SJSA1 (cell line): ENCODE measurements at places on chromosomes 2 and 18. TPM values are rescaled to one million over a fixed set of nuclear protein-coding genes. Genes with fewer than 3 reads are reported as not detected.
A peak's percentile ranks its signal among the peaks of the same experiment; 100 is the strongest.

DNA sequence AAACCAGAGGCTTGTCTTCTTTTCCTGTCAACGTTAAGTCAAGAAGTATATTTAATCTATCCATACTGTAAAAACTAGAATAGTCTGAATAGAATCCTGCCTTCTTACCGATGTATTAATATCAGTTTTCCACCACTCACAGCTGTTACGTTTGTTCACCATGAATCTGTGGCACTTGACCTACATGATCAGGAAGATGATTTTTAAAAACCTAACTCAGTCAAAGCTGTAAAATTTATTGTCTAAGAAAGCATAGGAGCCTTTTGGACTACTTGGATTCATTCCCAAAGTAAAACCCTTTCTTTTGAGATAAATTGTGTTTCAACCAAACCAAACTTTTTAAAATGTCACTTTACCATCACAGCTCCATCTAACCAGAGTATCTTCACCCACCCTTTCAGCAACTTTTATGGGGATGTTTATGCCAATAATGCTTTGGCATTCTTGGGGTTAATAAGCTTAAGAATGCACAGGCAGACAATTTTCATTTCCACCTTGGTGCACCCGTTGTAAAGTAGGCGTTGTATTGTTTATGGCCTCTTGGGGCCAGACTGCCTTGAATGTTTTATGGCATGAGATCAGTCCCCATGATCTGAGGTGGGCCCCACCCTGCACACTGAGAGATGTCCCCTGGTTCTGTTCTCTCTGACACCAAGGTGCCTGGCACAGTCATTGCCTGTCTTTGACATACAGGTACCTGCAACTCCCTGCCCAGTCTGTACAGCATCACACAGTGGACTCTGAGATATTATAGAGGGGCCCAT is 176.2 kb upstream of the EPAS1 start:
- no peak for DNase-seq
- no peak overlapping the region for H3K4me3 ChIP-seq
- H3K27ac ChIP-seq = no peak overlapping the region
- H3K27me3 ChIP-seq = no peaks in the 10 kb centered on the region
- H3K36me3 ChIP-seq = peaks cover 16% of the 10 kb centered on the region

GRCh38 chr2:72999729-73000725 is 71.5 kb downstream of the SFXN5 start:
- H3K4me1 ChIP-seq = peaks cover 20% of the 10 kb centered on the region
- 0 out of 2 replicates have a peak, but pooled peaks cover 5% of the 10 kb centered on the region for H3K36me3 ChIP-seq
- DNase-seq = peak; percentile 83
- no peak overlapping the region for H3K4me3 ChIP-seq
- no peaks in the 10 kb centered on the region for H3K27me3 ChIP-seq

The SERPINB4 gene
- 0.26 TPM in 1 of 2 replicates, not detected in the other for total RNA-seq

The ST3GAL5 gene
- total RNA-seq = 84.5 and 89.7 TPM in 2 replicates

DNA sequence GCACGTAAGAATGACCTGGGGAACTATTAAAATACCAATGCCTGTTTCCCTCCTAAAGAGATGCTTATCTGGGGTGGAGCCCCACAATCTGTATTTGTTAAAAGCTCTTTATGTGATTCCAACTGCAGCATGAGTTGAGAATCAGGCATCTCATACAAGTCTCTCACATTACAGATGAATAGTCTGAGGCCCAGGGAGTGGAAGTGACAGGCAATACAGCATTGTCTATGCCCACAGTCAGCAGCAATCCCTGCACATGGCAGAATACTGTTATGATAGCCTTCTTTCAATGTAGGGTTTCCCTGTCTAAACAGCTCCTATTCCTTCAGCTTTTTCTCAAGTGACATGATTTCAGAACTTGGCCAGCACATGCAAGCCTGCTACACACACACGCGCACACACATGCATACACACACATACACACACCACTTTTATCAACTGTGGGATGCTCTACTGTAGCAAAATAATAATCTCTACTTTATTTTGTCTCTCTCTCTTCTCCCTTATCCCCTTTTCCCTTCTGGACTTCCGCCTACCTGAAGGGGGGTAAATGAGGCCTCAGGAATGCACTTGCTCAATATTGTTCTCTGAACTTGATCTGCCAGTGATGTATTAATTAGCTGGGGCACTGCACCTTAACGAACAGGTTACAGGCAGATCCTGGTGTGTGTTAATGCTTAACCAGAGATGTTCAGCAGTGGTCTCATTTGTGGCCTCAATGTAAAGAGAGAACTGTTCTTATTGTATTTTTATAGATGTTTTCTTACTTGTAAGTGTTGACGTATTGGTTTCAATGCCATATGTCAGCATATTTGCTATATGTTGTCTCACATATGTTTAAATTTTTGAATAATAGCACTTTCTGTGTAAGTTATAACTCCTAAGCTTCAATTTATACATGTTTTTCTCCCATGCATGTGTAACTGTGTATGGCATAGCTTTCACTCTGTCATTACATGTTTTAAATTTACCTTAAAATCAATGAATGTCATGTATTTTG is 116.0 kb downstream of the SETBP1 start:
- no peak for DNase-seq
- H3K27ac ChIP-seq = no peak overlapping the region
- peaks cover 45% of the 10 kb centered on the region for H3K4me1 ChIP-seq

The SLC8A1 gene
- 17.6 and 20.1 TPM in 2 replicates for total RNA-seq

- DNase-seq = no peak
- no peaks in the 10 kb centered on the region for H3K36me3 ChIP-seq
- H3K4me1 ChIP-seq = no peaks in the 10 kb centered on the region
- H3K27me3 ChIP-seq = no peaks in the 10 kb centered on the region
- H3K27ac ChIP-seq = no peak overlapping the region
- H3K4me3 ChIP-seq = no peak overlapping the region
Measured at GRCh38 chr2:66771359-66771976, 336.5 kb downstream of the MEIS1 start.

The GKN2 gene
- total RNA-seq = not detected in 2 replicates

GRCh38 chr2:18309627-18310026 is 250.8 kb downstream of the RDH14 start:
- no peak overlapping the region for H3K4me3 ChIP-seq
- no peaks in the 10 kb centered on the region for H3K27me3 ChIP-seq
- no peaks in the 10 kb centered on the region for H3K36me3 ChIP-seq
- peaks cover 31% of the 10 kb centered on the region for H3K4me1 ChIP-seq
- DNase-seq = no peak
- H3K27ac ChIP-seq = no peak overlapping the region

The APLF gene
- total RNA-seq = 1.2 and 1.8 TPM in 2 replicates

GRCh38 chr2:53744395-53745065 is 23.1 kb upstream of the CHAC2 start:
- H3K36me3 ChIP-seq = peaks cover 17% of the 10 kb centered on the region
- no peak for DNase-seq
- no peak overlapping the region for H3K4me3 ChIP-seq
- peaks cover 12% of the 10 kb centered on the region for H3K4me1 ChIP-seq

- H3K4me1 ChIP-seq = no peaks in the 10 kb centered on the region
- no peak overlapping the region for H3K4me3 ChIP-seq
Measured at GRCh38 chr18:63559567-63560491, 17.7 kb downstream of the SERPINB12 start.

- H3K27ac ChIP-seq = no peak overlapping the region
- no peak for DNase-seq
- no peaks in the 10 kb centered on the region for H3K36me3 ChIP-seq
- no peak overlapping the region for H3K4me3 ChIP-seq
Measured at GRCh38 chr18:12253663-12254135, 462 bp upstream of the CIDEA start.

- no peaks in the 10 kb centered on the region for H3K27me3 ChIP-seq
- no peak overlapping the region for H3K27ac ChIP-seq
- DNase-seq = no peak
- no peak overlapping the region for H3K4me3 ChIP-seq
- 0 out of 2 replicates have a peak, but pooled peaks cover 2% of the 10 kb centered on the region for H3K4me1 ChIP-seq
Measured at GRCh38 chr2:152825834-152826233, 107.4 kb downstream of the ARL6IP6 start.

- no peaks in the 10 kb centered on the region for H3K36me3 ChIP-seq
- H3K27me3 ChIP-seq = no peaks in the 10 kb centered on the region
- no peaks in the 10 kb centered on the region for H3K4me1 ChIP-seq
- DNase-seq = no peak
- H3K27ac ChIP-seq = no peak overlapping the region
Measured at GRCh38 chr2:25030702-25031101, 11.2 kb upstream of the EFR3B start.

The CPO gene
- not detected in 2 replicates for total RNA-seq

GRCh38 chr2:174334278-174334715 is 457 bp upstream of the SP9 start:
- H3K27ac ChIP-seq = no peak overlapping the region
- no peak overlapping the region for H3K4me3 ChIP-seq
- no peaks in the 10 kb centered on the region for H3K27me3 ChIP-seq
- no peaks in the 10 kb centered on the region for H3K36me3 ChIP-seq

The SFT2D3 gene
- 11.2 and 11.4 TPM in 2 replicates for total RNA-seq

The KLHL30 gene
- 0.50 and 1.5 TPM in 2 replicates for total RNA-seq

DNA sequence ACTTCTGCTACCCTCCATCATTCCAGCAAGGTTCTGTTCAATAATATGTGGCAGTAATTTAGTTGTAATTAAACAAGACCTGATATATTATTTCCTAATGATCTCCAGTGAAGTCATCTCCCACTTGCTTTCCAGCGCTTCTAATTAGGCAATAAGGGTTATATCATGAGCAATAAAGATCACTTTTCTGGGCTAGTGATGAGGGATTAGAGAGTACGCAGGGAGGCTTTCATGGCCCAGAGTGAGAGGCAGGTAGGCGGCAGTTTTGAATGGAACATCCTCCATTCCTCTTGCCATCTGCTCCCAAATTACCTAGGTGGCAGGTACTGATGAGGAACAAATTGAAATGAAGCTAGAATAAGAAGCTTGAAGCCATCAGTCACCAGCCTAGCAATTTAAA is 358.1 kb upstream of the SYT4 start:
- no peaks in the 10 kb centered on the region for H3K4me1 ChIP-seq
- no peaks in the 10 kb centered on the region for H3K27me3 ChIP-seq
- DNase-seq = no peak

DNA sequence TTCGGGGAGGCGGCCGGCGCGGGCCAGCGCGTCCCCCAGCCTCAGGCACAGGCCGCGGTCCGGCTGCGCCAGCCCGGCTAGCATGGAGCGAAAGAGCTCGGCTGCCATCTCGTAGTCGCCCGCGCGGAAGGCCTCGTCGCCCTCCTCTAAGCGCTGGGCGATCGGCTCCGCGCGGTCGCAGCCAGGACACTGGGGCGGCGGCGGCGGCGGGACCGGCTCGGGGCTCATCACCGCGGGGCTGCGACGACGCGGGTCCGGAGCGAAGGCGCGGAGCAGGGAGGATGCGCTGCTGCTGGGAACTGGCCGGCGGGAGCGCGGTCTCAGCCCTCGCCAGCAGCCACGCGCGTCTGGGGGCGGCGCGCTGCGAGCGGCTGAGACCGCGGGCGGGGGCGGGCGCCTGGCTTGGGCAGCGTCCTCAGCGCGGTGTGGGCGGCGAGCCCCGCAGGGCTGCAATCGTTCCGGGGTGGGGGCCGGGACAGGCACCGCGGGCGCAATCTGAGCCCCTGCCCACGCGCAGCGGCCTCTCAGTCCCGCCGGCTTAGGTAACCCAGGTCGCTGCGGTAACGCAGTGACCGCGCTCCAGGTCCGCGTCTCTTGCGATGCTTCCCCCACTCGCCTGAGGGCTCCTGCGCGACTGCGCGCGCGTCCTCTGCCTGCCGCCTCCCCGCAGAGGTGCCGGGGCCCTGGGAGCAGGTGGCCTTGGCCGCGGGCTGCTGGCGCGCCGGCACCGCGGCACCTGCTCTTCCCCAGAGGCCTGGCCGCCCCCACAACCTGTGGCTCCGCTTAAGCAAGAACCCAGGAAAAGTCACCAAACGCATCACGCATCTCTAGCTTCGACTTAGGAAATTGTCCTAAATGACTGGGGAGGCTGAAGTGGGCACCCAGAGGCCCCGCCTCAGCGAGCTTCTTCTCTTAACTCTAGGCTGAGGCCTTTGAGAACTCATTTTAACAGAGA is at the start of gene LONRF2:
LONRF2 (minus strand) TSS at position 636 of the 955 bp plus-strand sequence; CDS start at position 228, 408 bp downstream.
- H3K36me3 ChIP-seq = no peaks in the 10 kb centered on the region
- H3K27me3 ChIP-seq = peaks cover 38% of the 10 kb centered on the region
- no peak within 1 kb of the TSS for H3K4me3 ChIP-seq
- no peak for DNase-seq
- no peak within 1 kb of the TSS for H3K27ac ChIP-seq

- H3K4me1 ChIP-seq = no peaks in the 10 kb centered on the region
- peak; percentile 2 for DNase-seq
- no peaks in the 10 kb centered on the region for H3K36me3 ChIP-seq
- H3K27ac ChIP-seq = no peak overlapping the region
- no peaks in the 10 kb centered on the region for H3K27me3 ChIP-seq
Measured at GRCh38 chr18:24878289-24878688, 417.9 kb downstream of the HRH4 start.

DNA sequence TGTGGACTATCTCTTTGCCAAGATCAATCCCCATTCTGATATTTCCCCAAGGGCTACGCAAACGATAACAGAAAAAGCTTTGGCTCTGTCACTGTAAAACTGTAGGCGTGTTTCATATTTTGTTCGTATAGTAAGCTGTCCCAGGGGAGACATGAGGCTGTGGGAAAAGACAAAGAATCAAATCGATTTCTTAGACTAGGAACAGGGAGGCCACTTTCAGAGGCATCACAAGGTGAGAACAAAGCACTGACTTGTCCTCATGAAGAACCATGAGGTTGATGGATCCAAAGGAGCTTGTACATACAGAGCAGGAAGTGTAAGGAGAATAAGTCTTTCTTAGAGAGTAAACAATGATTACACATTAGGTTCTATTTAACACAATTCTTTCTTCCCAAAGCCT is 255.7 kb downstream of the HNMT start:
- no peaks in the 10 kb centered on the region for H3K4me1 ChIP-seq
- H3K4me3 ChIP-seq = no peak overlapping the region
- no peaks in the 10 kb centered on the region for H3K36me3 ChIP-seq
- H3K27me3 ChIP-seq = no peaks in the 10 kb centered on the region
- H3K27ac ChIP-seq = no peak overlapping the region

GRCh38 chr18:10089881-10090280 is 176.1 kb downstream of the VAPA start:
- H3K4me1 ChIP-seq = no peaks in the 10 kb centered on the region
- no peaks in the 10 kb centered on the region for H3K27me3 ChIP-seq
- no peaks in the 10 kb centered on the region for H3K36me3 ChIP-seq
- no peak for DNase-seq
- H3K27ac ChIP-seq = no peak overlapping the region

GRCh38 chr2:190462611-190463010 is 54.5 kb downstream of the MFSD6 start:
- H3K27ac ChIP-seq = no peak overlapping the region
- no peaks in the 10 kb centered on the region for H3K27me3 ChIP-seq
- no peak overlapping the region for H3K4me3 ChIP-seq
- no peak for DNase-seq
- peaks cover 32% of the 10 kb centered on the region for H3K4me1 ChIP-seq

- no peaks in the 10 kb centered on the region for H3K27me3 ChIP-seq
- H3K27ac ChIP-seq = no peak overlapping the region
- H3K4me3 ChIP-seq = no peak overlapping the region
- peaks cover 39% of the 10 kb centered on the region for H3K4me1 ChIP-seq
- H3K36me3 ChIP-seq = peaks cover 18% of the 10 kb centered on the region
Measured at GRCh38 chr18:58239879-58240278, 195.9 kb downstream of the NEDD4L start.
